ENCODE measurements at places on chromosomes 7 and 10.

DNA sequence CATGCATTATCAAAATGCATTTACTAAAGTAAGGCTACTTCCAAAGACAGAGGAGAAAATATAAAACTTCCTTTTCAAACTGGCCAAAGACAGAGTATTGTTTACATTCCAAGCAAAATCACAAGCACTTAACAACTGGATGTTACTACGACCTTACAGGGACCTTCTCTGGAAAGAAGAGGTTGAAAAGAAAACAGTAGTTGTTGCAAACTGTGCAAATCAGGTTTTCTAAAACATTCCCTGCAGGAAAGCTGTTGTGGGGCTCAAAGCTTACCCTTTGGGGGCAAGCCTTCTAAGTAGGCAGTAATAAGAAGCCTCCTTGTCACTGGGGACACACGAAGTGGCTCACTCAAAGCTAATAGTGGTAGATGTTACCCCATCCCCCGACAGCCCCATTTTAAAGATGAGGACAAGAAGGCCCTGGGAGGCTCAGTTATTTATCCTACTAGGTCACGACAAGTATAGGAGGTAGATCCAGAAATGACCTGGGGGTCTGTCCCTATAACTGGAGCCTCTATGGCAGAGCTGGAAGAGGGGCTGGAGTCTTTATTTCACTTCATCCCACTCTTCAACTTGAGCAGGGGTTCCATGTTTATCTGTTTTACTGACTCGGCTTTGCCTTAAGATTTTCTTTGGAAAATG lies 46.6 kb downstream of the ATXN7L1 start:
- DNase-seq = no peak

DNA sequence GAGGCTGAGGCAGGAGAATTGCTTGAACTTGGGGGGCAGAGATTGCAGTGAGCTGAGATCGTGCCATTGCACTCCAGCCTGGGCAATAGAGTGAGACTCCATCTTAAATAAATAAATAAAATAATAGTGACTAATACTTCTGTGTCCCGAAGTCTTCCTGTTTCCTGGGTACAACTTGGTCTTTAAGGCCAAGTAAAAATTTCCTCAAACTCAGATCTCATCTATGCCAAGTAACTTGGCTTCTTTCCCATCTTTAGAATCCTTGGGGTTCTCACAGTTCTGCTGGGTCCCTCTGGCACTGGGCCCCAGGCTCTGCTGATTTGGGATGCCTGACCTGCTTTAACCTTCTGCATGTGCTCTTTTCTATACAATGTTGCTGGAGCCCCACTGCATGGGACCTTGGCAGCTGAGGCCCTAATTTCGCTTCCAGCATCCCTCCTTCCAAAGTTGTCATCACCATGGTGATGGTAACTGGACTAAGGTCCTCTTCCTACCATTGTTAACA lies 22.7 kb upstream of the AKR1B10 start:
- no peak for DNase-seq

DNA sequence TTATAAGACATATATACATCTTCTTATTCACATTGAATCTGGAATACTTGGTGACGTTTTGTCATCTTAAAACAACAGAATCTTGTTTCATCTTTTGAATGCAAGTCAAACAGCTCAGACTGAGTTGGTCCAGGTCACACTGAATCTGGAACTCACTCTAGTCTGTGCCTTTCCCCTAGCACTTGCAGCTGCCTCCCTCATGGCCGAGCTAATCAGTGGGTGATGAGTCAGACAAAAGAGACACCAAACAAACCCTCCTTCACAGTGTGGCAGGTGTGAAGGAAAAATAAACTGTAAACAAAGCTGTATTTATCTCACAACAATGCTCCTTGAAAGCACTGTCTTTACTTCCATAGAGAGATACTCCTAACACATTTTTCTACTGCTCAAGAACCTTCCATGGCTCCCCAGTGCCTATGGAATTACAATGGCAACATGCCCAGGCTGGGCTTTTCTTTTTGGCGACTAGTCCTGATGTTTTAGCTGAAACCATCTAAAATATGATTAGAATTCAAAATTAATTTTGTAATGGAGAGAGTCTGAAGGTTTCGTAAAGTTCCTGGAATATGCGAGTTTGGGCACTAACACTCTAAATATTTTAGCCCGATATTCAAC lies 140.0 kb downstream of the ZNF365 start:
- DNase-seq = no peak

DNA sequence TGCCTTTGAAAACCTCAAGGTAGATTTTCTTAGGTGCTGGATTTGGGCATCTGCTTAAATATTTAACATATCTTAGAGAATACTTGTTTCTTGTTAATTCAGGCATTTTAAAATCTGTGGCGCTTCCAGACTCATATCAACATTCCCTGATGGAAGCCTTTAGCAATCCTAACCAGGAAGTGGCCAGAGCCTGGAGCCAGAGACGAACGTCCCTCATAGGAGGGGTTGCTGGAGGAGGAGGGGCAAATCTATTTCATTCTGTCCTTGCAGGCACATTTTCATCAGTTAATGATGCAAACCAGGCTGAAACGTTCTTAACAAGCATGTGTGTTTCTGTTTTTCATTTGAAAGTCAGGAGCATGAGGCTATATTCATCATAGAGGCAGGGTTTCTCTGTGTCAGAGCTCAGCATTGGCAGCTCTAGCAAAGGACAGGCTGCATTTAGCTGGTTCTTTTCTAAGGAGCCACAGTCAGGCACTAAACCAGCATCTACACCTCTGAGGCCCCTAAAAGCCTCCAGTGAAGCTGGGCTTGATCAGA lies 17.8 kb upstream of the IFIT2 start:
- DNase-seq = no peak

- DNase-seq = no peak
Measured at GRCh38 chr7:36048902-36049240, 104.2 kb upstream of the EEPD1 start.

- no peak for DNase-seq
Measured at GRCh38 chr10:3658766-3659165, 126.2 kb downstream of the KLF6 start.

- no peak for DNase-seq
Measured at GRCh38 chr7:33395340-33395739, 266.0 kb downstream of the BBS9 start.

- DNase-seq = no peak
Measured at GRCh38 chr10:48727866-48728265, 43.2 kb downstream of the WDFY4 start.

DNA sequence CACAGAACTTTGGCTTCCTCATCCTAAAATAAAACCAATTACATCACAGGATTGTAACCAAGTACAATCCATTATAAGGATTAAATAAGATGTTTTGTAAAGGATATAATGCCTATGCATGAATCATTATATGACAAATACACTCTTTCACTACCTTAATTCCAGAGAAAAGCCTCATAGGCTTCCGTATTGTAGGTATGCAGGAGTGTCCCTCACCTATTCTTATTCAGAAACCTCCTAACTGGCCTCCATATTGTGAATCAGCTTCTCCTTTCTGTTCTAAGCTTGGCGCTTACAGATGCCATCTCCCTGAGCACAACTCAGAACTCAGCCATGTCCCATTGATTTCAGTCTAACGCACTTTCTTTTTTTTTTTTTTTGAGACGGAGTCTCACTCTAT lies 69.6 kb upstream of the CAPZA2 start:
- DNase-seq = no peak

- no peak for DNase-seq
Measured at GRCh38 chr7:88101769-88102168, 118.1 kb downstream of the SRI start.

DNA sequence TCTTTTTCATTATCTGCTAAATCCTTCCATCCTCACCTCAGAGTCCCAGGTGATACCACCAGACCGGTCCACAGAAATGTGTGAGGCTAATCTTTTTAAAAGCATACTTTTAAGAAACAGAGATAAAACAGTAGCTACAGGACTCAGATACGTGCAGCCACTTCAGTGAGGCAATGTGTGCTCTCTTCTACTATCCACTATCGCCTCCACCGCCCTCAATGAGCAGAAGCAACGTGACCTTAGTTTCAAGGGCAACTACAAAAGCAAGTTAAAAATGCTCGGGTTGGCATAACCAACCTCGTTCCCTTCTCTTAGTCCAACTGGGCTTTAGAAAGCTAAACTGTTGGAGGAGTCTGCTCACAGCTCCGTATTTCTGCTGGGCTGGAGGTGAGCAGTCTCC lies 4.2 kb downstream of the FGFR2 start:
- DNase-seq = no peak

GRCh38 chr7:118517275-118517674 lies 292.8 kb downstream of the ANKRD7 start:
- no peak for DNase-seq

DNA sequence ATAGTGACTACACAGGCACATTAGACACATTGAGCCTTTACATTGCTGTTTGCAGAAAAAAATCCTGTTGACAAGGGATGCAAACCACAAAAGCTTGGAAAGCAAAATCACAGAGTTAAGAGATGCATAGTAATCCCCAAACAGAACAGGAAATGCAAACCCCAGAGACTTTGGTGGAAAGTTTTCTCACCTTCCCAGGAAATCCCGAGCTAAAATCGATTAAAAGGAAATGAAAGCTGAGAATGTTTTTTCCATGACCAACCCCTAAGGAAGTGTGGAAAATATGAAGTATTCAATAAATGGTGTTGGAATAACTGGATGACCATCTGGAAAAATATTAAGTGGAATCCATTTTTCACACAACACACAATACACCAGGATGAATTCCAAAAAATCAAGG lies 598.7 kb downstream of the GRID1 start:
- no peak for DNase-seq

DNA sequence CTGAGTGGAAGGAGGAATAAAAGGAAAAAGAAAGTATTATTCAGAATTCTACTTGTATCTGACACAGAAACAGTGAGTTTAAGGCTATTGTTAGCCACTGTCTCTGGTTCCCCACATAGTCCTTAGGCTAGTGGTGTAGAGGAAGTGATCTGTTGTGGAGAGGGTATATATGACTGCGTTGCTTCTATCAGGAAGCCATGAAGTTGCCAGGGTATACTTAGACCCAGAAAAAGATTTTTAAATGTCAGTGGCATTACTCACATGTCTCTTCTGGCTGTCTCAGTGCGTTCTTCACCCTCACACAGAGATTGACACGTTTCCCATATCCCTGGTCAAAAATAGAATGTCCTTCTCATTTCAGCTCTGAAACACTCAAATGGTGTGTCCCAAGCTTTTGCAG lies 72.7 kb downstream of the SEM1 start:
- DNase-seq = no peak

- DNase-seq = no peak
Measured at GRCh38 chr7:124071843-124072242, 39.0 kb upstream of the TMEM229A start.

GRCh38 chr10:60513281-60513680 lies 123.6 kb upstream of the ANK3 start:
- no peak for DNase-seq

DNA sequence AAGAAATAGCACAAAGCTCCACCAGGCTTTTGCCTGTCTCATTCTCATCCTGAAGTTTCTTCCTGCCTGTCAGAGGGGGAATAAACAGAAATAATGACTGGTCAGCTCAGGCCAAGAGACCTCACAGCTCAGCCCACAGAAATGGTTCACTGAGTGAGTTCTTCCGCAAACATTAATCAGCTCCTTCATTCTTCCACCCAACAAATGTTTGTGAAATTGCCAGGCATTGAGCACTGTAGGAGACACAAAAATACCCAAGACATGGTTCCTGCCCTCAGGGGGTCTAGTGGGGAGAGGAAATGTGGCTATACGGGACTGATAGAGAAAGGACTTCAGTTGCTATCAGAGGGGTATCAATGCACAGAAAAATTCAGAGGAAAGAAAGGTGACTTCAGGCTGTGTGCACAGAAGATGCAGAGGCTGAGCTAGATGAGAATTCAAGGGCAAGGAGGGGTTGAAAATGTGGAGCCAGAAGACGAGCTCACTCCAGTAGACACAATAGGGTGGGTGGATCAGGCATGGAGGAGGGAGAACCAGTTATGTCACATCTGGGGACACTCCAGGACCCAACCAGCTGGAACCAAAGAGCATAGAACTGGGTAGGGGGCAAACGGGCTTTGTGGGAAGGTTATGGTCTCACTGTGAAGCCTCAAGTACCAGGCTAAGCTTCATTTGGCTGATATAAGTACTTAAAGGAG lies 20.9 kb downstream of the MYOF start:
- no peak for DNase-seq

- DNase-seq = no peak
Measured at GRCh38 chr10:72072046-72072445, 16.3 kb downstream of the SPOCK2 start.

GRCh38 chr7:10889266-10889898 lies 84.3 kb upstream of the PHF14 start:
- peak; percentile 4 for DNase-seq

DNA sequence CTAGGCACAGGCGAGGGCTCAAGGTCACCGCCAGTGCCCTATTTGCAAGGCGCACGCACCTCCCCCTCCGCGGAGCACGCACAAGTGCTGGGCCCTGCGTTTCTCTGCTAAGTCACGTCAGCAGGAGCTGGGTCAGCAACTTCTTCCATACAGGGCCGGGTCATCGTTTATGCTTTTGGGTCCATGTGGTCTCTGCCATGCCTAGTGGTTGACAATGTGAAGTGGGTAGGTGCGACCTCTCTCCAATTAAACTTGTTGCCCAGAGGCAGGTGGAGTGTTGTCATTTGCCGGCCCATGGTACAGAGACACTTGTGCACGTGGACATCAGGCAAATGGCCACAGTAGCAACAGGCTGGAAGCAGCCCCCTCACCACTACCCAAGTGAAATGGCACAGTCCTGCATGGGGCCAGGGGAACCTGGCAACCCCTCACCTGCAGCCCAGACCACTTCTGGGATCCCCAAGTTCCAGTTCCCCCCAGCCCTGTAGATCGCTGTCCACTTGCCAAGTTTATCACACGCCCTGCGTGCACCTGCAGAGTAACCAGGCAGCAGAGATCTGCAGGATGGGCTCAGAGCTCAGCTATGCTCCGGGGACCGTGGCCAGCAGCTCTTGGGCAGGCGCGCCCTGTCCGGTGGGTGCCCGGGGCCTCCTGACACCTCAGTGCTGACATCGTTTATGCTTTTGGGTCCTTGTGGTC lies 86.1 kb upstream of the PPP2R2D start:
- no peak for DNase-seq

- no peak for DNase-seq
Measured at GRCh38 chr7:1174002-1174401, 14.0 kb upstream of the ZFAND2A start.

DNA sequence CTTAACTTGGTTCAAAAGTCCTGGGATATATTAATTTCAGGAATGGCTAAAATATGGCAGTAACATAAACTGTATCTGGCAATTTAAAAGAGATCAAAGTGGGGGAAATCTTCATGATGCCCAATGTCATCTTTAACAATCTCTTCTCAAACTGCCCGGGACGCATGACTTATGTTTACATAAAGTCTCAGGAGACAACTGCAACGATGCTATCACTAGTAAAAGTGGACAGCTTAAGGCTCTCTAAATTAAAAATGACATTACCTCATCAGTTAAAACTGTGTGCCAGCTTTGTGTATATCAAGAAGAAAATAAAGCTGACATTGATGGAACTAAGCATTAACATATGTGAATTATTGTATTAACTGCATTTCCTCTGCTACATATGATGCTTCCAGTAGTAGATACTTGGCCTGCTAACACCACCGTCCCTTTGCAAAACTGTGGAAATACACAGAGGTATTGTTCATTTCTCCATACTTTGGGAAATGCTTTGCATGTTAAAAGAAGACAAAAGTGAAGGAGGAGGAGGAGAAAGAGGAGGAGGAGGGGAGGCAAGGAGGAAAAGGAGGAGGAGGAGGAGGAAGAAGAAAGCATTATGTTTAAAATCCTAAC lies 62.4 kb downstream of the NRP1 start:
- no peak for DNase-seq

Data from activated gamma-delta T cell treated with anti-CD3 and anti-CD28 coated beads, Interleukin-2, amount 50 U/mL, for 16 hours (primary cell).